ENCODE measurements at places on chromosomes 13 and 19.

DNA sequence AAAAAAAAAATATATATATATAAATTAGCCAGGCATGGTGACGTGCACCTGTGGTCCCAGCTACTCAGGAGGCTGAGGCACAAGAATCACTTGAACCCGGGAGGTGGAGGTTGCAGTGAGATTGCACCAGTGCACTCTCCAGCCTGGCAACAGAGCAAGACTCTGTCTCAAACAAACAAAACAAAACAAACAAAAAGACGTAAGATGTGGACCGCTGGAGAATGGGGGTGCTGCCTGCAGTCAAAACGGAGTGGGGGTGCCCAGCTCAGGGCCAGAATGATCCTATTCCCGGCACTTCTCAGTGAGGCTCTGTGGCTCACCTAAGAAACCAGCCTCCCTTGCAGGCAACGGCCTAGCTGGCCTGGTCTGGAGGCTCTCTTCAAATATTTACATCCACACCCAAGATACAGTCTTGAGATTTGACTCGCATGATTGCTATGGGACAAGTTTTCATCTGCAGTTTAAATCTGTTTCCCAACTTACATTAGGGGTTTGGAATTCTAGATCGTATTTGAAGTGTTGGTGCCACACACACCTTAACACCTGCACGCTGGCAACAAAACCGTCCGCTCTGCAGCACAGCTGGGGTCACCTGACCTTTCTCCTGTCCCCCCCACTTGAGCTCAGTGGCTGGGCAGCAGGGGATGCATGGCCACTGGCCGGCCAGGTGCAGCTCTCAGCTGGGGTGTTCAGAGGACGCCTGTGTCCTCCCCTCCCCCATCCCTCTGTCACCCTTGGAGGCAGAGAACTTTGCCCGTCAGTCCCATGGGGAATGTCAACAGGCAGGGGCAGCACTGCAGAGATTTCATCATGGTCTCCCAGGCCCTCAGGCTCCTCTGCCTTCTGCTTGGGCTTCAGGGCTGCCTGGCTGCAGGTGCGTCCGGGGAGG is at the start of gene F7:
TSS of gene F7 (plus strand) at position 760 of the 889 bp plus-strand sequence. CDS start at position 811, 51 bp downstream.
- DNase-seq: no peak

DNA sequence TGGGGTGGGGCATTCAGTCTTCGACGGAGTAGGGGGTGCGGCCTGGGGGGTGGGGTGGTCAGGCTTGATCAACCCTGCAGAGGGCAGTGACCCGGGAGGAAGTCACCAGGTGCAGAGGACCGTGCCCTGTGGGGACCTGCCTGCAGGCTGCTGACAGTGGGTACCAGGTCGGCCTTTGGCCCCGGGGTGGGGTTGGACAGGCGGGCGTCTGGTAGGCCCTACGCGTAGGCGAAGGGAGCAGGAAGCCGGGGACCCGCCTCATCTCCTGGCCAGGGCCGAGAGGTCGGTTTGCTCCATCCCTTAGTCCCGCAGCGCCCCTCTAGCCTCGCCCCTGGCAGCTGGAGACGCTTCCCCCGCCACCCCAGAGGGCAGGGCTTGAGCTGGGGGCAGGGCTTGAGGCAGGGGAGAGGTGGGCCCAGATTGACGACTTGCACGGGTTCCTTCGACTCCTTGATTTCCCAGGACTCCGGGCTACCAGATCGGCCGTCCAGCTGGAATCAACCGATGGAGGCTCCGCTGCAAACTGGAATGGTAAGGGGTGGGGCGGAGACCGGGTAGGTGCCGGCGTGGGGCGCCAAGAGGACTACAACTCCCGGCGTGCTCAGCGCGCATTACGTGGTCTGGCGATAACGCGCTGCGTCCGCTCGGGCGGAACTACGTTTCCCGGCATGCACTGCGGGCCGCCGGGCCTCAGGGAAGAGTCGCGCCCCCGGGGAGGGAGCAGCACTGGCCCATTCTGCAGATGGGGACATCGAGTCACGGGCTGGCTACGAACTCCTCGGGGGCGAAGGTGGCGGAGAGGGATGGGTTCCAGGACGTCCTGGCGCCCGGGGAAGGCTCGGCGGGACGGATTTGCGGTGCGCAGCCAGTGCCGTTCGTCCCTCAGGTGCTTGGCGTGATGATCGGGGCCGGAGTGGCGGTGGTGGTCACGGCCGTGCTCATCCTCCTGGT is at the start of gene PNPLA6:
TSS of gene PNPLA6 (plus strand) at position 671 of the 951 bp plus-strand sequence. CDS start at position 743, 72 bp downstream.
- DNase-seq: peak; percentile 96

DNA sequence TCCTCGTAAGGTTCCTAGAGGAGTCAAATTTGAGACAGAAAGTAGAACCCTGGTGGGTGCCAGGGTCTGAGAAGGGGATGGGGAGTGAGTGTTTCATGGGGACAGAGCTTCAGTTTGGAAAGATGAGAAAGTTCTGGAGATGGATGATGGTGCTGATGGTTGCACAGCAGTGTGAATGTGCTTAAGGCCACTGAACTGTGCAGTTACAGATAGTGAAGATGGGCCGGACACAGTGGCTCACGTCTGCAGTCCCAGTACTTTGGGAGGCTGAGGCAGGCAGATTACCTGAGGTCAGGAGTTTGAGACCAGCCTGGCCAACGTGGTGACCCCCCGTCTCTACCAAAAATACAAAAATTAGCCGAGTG is 917 bp downstream of the SPC24 start:
- DNase-seq: peak; percentile 47

- no peak for DNase-seq
Observed at GRCh38 chr19:43769256-43769655, 11.5 kb downstream of the KCNN4 start.

DNA sequence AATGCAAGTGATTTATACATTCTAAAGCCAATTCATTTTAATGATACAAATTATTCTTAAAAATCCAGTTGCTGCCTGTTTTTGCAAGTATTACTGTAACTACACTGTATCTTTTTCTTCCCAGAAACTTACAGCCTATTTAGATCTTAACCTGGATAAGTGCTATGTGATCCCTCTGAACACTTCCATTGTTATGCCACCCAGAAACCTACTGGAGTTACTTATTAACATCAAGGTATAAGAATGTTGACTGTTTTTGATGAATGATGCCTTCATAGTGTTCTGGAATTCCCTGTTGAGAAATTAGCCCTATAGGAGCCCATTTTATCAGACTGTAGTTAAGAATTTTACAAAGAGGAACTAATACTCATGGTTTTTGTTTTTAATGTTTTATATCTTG is 25.0 kb downstream of the ITM2B start:
- no peak for DNase-seq

DNA sequence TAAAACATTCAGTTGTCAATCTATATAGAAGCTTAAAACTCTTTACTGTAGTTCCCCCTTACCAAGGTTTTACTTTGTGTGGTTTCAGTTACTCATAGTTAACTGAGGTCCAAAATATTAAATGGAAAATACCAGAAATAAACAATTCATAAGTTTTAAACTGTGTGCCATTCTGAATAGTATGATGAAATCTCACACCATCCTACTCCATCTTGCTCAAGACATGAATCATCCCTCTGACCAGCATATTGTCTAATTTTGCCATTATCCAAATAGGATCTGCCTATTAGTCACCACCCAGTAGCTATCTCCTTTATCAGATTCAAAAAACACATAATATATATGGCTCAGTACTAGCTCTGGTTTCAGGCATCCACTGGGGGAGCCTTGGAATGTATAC is 22.4 kb downstream of the ZNF571 start:
- no peak for DNase-seq
